ENCODE measurements at places on chromosomes 12 and 14.
A peak's percentile ranks its signal among the peaks of the same experiment; 100 is the strongest.

- DNase-seq = no peak
These were observed 51.3 kb downstream of the MARK3 start for GRCh38 chr14:103436533-103436932.

GRCh38 chr12:51160814-51161459 lies 12.0 kb downstream of the TFCP2 start:
- DNase-seq = no peak

DNA sequence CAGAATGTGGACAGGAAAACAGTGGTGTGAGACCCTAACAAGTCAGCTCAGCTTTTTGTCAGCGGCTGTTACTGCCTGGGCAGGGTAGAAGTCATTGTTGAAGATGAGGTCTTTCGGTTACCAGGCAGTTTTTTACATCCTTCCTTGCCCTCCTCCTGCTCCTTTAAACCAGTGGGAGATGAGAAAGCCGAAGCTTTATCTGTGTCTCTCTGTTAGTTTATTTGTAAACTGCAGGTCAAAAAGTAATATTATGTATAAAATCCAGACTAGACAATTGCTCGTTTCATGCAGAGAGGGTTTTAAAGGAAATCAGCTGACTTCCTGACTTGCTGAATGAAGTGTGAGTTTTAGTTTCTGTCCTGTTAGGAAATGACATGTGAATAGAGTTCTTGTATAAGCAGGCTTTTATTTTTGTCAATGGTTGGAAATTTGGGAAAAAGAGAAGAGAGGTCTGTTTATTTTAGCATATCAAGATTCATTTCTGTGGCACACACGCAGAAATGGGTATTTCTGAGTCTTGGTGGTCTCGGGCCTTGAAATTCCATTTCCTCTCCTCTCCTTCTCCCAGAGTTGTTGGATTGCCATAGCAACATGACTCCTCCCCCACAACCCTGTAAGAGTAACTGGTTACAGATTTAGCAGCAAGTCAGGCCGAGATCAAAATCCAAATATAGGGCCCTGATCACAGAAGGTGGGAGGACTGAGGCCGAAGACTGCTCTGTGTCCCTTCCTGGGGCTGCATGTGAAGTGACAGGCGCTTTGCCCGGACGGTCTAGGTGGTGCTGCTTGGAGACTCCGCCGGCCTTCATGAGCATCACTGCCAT lies 60.8 kb downstream of the SAMD4A start:
- peak; percentile 46 for DNase-seq

- DNase-seq = no peak
These were observed 59.4 kb downstream of the TMEM132C start for GRCh38 chr12:128326406-128326805.

DNA sequence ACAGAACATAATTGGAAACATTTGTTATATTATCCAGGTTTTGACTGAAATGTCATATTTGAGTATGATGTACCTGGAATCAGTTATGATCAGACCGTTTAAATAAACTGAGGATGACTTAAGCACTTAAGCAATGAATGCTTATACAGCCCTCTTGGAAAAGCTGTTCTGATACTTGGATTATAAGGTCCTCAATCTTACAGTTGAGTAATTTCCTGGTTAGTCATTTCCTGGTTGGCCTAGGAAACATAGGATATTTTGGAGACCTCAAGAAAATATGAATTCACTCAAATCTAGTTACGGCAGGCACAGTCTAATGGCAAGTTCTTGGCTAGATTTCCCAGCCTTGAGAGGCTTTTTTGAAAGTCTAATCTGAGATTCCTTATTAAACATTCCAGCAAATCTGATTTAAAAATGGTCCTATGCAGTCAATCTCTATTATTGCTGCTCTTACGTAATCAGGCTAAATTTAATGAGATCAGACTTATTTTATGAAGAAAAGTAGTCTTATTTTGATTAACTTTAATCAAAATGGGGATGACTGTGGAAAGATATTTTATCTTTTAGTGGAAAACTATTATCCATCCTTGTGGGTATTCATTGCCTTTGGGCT lies 447.2 kb downstream of the SNAPC1 start:
- no peak for DNase-seq

DNA sequence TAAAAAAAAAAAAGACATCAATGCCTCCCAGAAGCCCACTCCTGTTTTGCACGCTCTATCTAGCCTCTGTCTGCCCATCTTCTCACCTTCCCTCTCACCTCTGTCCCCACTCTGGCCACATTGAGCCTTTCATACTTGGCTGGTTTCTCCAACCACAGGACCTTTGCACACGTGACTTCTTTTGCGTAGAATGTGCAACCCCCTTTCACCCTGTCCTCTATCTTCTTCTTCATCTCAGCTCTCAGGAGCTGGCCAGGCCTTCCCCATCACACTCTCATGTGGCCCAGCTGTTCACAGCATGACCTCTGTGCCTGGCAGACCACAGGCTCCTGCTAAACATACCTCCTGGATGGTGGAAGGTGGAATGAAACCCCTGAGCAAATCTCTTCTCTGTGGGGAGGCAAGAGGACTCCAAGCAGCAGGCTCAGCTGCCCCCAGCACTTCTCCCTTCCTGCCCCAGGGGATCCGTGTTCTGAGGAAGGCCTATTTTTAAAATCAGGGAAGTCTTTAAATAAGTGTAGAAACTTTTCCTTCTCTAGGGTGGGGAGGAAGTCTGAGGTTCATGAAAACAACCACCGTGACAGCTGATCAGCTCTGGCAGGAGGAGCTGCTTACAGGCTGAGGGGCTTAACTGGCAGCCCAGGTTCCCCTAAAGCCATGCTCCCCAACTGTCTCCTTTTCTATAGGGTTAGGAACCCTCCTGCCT lies 11.6 kb downstream of the HVCN1 start:
- no peak for DNase-seq

GRCh38 chr12:53950789-53951576 lies 3.7 kb upstream of the HOXC12 start:
- DNase-seq = no peak

- DNase-seq = no peak
These were observed 17.7 kb downstream of the C12orf71 start for GRCh38 chr12:27064397-27065342.

- no peak for DNase-seq
These were observed 80.0 kb downstream of the LGMN start for GRCh38 chr14:92668276-92668973.

DNA sequence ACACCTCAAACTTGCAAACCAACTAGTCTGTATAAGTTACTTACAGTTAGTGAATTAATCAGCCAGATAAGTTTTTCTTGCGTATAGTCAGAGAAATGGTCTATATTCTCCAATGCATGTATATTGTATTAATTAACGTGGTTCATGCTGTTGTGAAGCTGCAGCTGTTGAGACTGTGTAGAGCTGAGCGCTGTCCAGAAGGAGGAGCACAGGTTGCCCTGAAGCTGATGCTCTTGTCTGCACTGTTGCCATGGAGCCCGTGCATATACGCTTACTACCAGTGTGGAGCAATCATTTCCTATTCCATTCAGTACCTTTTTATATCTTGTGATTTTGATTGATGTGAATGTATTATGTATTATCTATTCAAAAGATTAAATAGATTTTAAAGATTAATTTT lies 74.3 kb upstream of the ARID2 start:
- peak; percentile 32 for DNase-seq

GRCh38 chr12:79624378-79624777 lies 66.4 kb downstream of the PAWR start:
- no peak for DNase-seq

DNA sequence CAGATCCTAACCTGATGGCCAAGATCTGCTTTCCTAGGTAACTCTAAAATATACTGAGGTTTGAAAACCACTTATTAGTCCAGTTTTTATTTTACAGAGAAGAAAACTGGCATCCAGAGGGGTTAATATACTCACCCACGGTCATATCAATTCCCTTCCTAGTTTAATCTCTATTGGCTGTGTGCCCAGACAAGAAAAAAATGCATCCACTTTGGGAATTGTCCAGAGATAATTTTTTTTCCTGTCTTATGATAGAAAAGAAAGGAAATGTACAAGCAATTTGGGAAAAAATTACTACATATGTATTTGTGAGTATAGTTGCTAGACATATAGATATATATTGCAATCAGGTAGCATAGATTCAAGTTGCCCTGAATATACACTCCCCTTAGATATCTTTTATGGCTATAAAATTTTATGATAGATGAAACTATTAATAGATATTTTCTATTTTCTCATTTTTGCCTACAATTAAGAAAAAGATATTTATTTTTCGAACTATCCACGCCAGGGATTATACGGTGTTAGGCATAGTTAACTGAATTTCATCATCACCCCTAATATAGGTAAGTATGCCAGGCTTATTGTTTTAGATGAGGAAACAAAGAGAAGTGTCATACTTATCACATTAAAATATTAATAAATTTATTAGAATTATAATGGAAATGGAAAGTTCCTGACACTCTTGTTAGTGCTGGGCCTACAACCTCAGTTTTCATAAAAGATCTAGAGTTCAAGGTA lies 100.5 kb upstream of the SLC38A2 start:
- DNase-seq = peak; percentile 67

DNA sequence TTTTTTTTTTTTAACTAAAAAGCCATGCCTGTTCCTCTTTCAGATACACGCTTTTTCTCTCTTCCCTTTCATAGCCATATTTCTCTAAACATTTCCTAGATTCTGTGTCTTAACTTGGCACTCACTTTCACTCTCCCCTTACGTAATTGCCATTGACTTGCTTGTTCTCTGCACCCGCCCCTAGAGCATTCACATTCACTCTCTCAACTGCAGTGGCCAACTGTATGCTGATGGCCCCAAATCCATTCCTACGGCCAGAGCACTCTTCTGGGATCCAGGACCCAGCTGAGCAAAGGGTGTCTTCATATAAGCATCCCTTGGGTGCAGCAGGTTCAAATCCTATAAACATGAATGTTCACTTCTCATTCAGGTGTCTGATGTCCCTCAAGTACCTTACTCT lies 59.5 kb downstream of the CKB start:
- DNase-seq = no peak

- no peak for DNase-seq
These were observed 222.9 kb upstream of the SLC16A7 start for GRCh38 chr12:59372956-59373355.

GRCh38 chr14:91252871-91253794 lies 8.6 kb upstream of the GPR68 start:
- peak; percentile 66 for DNase-seq

DNA sequence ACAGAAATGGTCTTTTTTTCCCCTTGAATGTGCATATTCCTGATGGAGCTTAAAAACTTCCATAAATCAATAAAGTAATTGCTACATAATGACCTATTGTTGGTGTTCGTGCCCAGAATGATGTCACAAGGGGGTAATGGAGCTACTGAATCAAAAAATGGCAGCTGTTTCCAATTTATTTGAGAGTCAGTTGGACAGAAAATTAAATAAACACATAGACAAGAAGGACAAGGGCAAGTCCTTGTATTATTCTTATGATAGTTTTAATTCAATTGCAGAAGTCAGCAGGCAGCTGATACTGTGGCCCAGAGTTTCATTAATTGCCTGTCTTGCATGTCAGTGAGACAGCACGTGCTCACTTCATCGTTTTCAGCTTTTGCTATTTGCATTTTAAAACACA lies 473.5 kb downstream of the ETNK1 start:
- DNase-seq = no peak

- DNase-seq = no peak
These were observed 130.3 kb upstream of the RBM19 start for GRCh38 chr12:114096461-114096860.

DNA sequence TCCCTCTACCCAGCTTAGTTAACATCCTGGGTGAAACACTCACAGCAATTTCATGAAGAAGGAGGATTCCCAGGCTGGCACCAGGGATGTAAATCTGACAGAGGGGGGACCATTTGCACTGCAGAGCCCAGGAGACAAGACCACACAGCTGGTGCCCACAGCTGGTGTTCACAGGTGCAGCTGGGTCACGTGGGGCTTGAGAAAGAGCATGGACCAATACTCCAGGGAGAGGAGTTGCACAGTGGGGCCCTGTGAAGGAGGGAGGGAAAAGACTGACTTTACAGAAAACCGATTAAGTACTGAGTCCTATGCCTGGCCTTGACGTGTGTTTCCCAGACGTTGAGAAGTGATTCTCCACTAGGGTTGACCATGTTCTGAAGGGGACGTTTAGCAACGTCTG lies 1316.7 kb upstream of the TMEM132C start:
- DNase-seq = no peak

GRCh38 chr14:70807898-70808415 lies 1.4 kb downstream of the MAP3K9 start:
- peak; percentile 74 for DNase-seq

GRCh38 chr12:69766260-69766659 lies 27.6 kb downstream of the RAB3IP start:
- DNase-seq = no peak

DNA sequence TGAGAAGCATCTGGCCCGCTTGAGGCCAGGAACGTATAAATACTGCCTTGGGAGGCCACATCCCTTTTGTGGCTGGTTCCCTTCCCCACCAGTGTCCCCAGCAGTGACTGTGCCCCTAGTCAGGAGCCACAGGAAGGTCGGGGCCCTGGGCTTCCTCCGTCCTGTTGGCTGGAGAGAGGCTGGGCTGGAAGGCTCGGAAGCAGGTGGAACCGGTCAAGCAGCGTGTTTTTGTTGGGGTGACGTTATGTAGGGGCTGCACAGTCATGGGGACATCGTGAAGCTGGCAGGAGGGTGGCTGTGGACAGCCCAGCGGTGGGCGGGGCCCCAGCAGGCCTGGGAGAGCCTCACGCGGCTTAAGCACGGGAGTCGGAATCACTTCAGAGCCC lies 10.1 kb downstream of the XRCC3 start:
- no peak for DNase-seq

GRCh38 chr12:44774815-44775411 lies 101.2 kb downstream of the NELL2 start:
- peak; percentile 11 for DNase-seq

- no peak for DNase-seq
These were observed 30.5 kb upstream of the AP4S1 start for GRCh38 chr14:30994681-30995620.

Measured in large intestine (tissue), 12 donors.